Right ventricle myocardium inferior (tissue), 1 donor: ENCODE measurements at places on chromosomes 2 and 18. TPM values are rescaled to one million over a fixed set of nuclear protein-coding genes. Genes with fewer than 3 reads are reported as not detected.

Gene CRYGD
- not detected for total RNA-seq

Gene CDKL4
- total RNA-seq, result 0.22 TPM

Gene TXNL4A
- total RNA-seq, result 90.8 TPM

Gene IHH
- not detected for total RNA-seq

Gene ALKAL2
- total RNA-seq, result 0.62 TPM
